ENCODE measurements at places on chromosomes 13 and 19.

DNA sequence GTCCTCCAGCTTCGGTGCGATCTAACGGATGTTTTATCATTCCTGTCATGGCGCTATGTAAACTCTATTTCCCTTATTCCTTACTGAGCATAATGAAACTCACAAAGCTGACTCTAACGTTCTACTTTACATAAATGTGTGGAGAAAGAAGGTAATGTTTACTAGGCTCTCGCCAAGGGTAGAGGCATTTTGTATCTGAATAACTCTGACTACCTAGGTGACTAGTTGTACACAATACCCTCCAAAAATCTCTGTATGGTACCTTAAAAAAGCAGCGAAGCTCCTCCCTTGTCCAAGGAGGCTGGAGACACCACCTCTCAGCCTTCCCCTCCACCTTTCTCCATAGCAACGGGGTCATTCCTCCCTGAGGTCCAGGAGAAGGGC, 316 bp upstream of the ZNF530 start:
- DNase-seq, result no peak

DNA sequence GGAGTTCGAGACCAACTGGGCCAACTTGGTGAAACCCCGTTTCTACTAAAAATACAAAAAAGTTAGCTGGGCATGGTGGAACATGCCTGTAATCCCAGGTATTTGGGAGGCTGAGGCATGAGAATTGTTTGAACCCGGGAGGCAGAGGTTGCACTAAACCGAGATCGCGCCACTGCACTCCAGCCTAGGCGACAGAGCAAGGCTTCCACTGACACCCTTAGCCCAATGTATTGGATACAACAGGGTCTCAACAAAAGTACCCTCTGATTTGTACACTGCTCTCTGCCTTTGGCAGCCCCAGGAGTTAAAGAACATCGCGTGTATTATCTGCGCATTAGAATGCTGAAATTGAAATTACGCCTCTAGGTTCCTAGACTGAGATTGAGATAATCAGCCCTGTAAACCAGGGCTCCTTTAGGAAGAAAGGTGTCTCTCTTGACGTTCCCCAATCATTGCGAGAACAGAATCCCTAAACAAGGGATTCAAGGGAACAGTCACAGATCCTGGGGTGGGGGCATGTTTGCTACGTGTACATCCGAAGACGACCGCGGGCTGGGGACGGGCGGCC, 21.9 kb downstream of the IPO5 start:
- DNase-seq, result no peak

- no peak for DNase-seq
Measured at GRCh38 chr19:1503925-1504773, 8.7 kb downstream of the ADAMTSL5 start.

DNA sequence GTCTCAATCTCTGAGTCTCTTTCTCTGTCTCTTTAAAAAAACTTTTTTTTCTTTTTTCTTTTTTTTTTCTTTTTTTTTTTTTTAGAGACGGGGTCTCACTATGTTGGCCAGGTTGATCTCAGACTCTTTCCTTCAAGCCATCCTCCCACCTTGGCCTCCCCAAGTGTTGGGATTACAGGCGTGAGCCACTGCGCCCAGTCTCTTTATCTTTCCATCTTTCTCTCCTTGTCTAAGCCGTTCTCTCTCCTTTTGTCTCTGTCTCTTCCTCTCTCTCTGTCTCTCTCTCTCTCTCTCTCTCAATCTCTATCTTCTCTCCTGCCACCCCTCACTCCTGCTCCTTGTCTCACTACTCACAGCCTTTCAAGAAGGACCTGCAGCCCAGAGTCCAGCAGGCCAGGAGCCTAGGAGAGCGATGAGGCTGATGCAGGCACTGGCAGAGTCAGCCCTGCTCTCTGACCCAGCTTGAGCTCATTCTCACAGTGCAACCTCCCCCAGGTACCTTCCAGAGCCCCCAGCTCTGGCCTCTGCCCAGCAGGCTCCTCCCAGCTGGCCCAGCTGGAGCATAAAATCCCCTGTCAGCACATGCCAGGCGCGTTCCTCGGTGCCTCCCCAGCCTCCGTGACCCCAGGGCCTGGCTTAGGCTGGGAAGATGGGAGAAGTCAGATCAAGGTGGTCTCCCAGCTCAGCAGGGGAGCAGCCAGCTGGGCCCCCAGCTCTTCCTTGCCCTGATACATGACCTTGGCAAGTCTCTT, at the start of gene NPHS1:
Gene NPHS1, minus strand, starts transcription at position 476 of the 752 bp plus-strand sequence. CDS start 667 bp downstream, outside the sequence.
- no peak for DNase-seq

GRCh38 chr19:11887234-11887610, 360 bp upstream of the ZNF69 start:
- no peak for DNase-seq

DNA sequence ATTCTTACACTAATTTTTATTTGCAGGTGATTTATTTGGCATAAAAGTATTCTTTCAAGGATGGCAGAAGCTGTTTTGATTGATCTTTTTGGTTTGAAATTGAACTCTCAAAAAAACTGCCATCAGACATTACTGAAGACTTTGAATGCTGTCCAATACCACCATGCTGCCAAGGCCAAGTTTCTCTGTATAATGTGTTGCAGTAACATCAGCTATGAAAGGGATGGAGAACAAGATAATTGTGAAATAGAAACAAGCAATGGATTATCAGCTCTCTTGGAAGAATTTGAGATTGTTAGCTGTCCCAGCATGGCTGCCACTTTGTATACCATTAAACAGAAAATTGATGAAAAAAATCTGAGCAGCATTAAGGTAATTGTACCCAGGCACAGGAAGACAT, 1.2 kb downstream of the LACC1 start:
- no peak for DNase-seq

DNA sequence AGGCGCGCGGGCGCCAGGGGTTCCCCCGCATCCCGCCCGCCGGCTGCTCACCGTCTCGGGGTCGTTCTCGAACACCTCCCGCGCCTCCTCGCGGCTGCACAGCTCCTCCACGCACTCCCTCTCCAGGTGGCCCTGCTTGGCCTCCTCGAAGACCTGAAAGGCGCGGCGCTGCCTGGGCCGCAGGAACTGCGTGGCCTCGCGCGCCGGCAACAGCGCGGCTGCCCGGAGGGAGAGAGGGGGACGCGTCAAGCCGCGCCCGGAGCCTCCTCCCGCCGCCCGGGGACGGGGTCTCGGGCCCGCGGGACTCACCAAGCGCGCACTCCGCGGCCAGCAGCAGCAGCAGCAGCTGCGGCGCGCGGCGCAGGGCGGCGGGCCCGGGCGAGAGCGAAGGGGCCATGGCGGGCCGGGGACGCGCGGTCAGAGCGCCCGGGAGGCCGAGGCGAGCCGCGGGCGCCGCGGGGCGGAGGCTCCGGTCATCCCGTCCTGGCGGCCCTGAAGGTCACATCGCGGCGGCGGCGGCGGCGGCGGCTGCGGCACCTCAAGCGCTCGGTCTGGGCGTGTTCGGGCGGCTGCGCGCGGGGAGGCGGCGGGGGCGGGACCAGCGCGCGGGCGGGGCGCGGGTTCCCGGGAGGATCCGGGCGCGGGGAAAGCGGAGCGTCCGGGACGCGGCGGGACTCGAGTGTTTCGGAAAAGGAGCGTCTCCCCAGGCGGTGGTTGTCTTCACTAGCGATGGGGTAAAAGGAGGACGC, at the start of gene GAS6:
Gene GAS6, minus strand, starts transcription at position 553 of the 749 bp plus-strand sequence. Its CDS starts 156 bp downstream, at position 397.
- DNase-seq, result peak; percentile 47

GRCh38 chr13:30908416-30908980, 2.4 kb downstream of the MEDAG start:
- DNase-seq, result no peak

- DNase-seq, result no peak
Measured at GRCh38 chr13:104253063-104253680, 1187.0 kb upstream of the SLC10A2 start.

- no peak for DNase-seq
Measured at GRCh38 chr13:19158526-19159174, 23.0 kb downstream of the TUBA3C start.

- DNase-seq, result no peak
Measured at GRCh38 chr13:34412817-34413375, 529.2 kb upstream of the NBEA start.

All from mucosa of gallbladder (tissue), 1 donor.